ENCODE measurements at places on chromosomes 3 and 15. TPM values are rescaled to one million over a fixed set of nuclear protein-coding genes. Genes with fewer than 3 reads are reported as not detected.

Gene C3orf85
- not detected for total RNA-seq

GRCh38 chr3:184780981-184781515 is 30.9 kb upstream of the VPS8 start:
- no peak for DNase-seq

- no peak for DNase-seq
Observed at GRCh38 chr15:48414015-48414414, 82.8 kb downstream of the DUT start.

Gene HOMER2
- total RNA-seq: 53.0 TPM

Gene RAF1
- 139 TPM for total RNA-seq

- DNase-seq: no peak
Observed at GRCh38 chr3:180420804-180421203, 181.2 kb upstream of the TTC14 start.

- DNase-seq: no peak
Observed at GRCh38 chr15:63908281-63908680, 74.5 kb upstream of the HERC1 start.

Gene CDV3
- total RNA-seq: 71.0 TPM

Gene HYKK
- 1.00 TPM for total RNA-seq

- no peak for DNase-seq
Observed at GRCh38 chr3:128740621-128741020, 14.6 kb downstream of the RAB7A start.

DNA sequence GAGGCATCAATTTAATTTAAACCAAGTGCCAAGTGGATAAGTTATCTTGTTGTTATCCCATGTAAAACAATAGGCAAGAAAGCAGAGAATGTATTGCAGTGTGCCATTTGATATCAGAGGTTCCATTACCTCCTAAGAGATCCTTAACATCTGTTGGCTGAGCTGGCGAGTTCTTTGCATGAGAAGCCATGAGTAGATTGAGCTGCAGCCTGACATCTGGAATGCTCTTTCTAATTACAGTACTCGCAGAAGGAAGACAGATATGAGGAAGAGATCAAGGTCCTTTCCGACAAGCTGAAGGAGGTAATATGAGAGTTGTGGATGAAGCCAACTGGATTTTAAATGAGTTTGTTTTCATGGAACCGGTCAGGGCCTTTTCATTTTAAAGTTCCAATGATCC is 19.4 kb downstream of the TPM1 start:
- DNase-seq: no peak

- peak; percentile 70 for DNase-seq
Observed at GRCh38 chr3:15637131-15637951, 35.8 kb downstream of the BTD start.

Gene PLSCR5
- total RNA-seq: not detected

GRCh38 chr15:58467121-58467721 is 35.4 kb downstream of the LIPC start:
- no peak for DNase-seq

- DNase-seq: no peak
Observed at GRCh38 chr3:120100711-120101110, 6.5 kb upstream of the GSK3B start.

DNA sequence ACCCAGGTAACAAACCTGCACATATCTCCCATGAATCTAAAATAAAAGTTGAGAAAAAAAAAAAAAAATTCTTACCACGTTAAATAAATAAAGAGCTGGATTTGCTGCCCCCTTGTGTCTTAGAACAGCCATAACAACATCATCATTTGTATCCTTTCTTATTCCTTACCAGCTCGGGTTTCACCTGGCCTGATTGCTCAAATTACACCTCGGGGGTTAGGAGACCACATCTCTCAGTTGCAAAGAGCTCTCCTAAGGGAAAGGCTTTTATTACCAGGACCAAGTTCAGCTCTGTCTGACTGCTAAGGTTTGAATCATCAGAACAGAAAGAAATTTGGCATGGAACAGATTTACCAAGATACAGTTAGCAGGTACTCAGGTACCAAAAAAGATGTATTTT is 25.8 kb upstream of the RPL39L start:
- DNase-seq: peak; percentile 45

Gene ROPN1
- not detected for total RNA-seq

GRCh38 chr3:61730056-61730455 is 168.7 kb downstream of the PTPRG start:
- DNase-seq: no peak

Gene GPR62
- 0.18 TPM for total RNA-seq

Gene RAB6B
- total RNA-seq: 50.9 TPM

- no peak for DNase-seq
Observed at GRCh38 chr3:48679411-48680391, 6.0 kb downstream of the NCKIPSD start.

Gene CHRD
- total RNA-seq: 10.3 TPM

Gene CDC25A
- 8.7 TPM for total RNA-seq

Gene RHCG
- total RNA-seq: 1.3 TPM
